CD4-positive, alpha-beta T cell treated with Interleukin-21 for 1 hour (primary cell): ENCODE measurements at places on chromosomes 6 and 20.
A peak's percentile ranks its signal among the peaks of the same experiment; 100 is the strongest.

DNA sequence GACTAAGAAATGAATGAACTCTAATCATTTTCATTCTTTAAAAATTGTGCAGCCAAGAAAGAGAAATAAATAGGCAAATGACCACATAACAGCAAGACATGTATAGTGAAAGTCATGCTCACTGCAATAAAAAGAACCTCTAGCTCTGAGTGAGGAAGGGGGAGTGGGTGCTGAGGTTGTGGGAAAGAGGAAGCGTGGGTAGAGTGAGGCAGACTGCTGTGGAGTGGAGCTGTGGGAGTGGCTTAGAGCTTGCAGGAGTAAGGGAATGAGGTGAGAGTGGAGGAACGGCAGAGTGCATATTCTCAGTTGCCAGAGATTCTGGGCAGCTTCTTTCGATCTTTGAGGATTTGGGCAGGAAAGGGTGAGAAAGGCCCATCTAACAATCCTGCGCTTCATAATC, 10.4 kb downstream of the DEFB129 start:
- DNase-seq = peak; percentile 16

DNA sequence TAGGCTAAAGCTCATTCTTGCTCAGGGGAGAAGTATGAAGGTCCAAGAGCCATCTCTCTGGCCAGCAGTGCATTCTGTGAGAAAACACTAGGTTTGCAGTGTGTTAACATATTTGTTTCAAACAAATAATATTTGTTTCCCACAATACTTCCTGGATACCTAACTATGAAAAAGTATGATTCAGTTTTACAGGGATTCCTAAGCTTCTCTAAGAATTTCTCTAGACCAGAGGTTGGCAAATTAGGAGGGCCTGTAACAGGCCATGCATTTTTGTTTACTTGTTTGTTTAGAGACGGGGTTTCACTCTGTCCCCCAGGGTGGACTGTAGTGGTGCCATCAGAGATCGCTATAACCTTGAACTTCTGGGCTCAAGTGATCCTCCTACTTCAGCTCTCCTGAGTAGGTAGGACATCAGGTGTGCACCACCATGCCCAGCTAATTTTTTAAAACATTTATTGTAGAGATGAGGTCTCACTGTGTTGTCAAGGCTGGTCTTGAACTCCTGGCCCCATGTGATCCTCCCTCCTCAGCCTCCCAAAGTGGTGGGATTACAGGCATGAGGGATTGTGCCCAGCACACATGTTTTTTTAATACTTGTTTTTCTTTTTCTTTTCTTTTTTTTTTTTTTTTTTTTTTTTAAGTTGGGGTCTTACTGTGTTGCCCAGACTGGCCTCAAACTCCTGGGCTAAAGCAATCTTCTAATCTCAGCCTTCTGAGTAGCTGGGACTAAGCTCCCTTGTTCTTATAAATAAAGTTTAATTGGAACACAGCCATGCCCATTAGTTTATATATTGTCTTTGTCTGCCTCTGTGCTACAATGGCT, 71.7 kb downstream of the ADGRG6 start:
- no peak for DNase-seq

GRCh38 chr20:10429443-10429981, 4.5 kb downstream of the MKKS start:
- no peak for DNase-seq

- DNase-seq = no peak
Observed at GRCh38 chr6:158843751-158844683, 24.8 kb upstream of the EZR start.

GRCh38 chr6:74287932-74288331, 591.9 kb downstream of the CD109 start:
- no peak for DNase-seq

- DNase-seq = no peak
Observed at GRCh38 chr6:90082847-90083246, 188.6 kb downstream of the GJA10 start.

- DNase-seq = no peak
Observed at GRCh38 chr20:41191562-41192500, 54.5 kb downstream of the PLCG1 start.

DNA sequence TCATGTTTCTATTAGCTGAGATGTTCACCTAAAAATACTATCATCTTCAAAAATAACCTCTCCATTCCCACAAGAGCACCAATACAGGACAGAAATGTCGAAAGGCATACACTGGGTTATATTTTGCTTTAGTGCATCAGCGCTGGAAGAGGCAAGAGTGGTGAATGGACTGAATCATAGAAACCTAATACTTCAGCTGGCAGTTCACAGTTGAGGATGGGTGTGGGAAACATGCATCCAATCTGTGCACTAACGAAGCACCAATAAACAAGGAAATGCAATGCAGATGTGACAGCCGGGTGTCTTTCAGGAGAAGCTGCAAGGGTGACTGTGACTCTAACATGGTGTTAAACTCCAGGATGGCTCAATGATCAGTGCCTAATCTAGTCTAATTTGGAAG, 365.8 kb downstream of the ESR1 start:
- DNase-seq = no peak

DNA sequence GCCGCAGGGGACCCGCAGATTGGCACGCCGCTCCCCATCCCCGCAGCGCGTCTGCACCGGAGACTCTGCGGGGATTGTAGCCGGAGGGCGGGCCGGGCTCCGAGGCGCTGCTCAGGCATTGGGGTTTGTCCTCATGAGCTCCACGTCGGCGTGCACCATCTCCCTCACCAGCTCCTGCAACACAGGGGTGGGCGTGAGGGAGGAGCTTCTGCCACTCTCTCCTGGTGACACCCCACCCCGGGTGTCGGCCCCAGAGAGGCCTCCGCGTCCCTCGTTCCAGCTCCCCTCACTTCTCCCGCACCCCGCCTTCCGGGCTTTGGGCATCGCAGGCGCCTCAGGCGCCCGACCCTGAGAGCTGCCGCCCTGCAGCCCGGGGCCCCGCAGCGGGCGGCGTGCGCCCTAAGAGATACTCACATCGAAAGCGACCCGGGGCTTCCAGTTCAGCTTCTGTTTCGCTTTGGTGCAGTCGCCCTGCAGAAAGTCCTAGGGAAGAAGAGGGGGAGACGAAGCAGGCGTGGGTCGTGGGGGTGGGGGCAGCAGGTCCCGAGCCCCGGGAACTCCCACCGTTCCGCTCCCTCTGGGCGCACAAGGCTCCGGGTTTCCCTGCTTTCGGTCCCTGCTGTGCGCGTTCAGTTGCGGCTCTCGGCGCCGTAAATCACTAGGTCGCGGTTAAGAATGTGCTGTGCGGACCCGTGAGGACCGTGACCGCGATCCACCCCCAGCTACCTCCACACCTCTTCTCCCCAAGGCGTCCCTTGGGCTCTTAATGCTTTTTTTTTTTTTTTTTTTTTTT, 14.5 kb downstream of the FOXC1 start:
- no peak for DNase-seq

DNA sequence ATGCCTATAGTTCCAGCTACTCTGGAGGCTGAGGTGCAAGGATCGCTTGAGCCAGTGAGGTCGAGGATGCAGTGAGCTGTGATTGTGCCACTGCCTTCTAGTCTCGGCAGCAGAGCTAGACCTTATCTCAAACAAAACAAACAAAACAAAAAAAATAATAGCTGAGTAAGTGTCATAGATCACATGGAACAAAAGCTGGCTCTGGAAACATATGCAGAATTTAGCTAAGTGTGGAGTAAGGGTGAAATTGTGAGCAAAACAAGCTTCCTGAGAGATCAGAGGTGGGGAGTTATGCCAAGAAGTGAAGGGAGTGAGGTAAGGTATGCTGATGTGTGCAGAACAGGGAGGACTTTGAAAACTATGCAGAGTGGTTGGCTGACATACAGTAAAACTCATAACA, 18.7 kb downstream of the SGK1 start:
- no peak for DNase-seq

- DNase-seq = no peak
Observed at GRCh38 chr6:140711019-140711613, 1336.7 kb upstream of the CITED2 start.

GRCh38 chr20:11219192-11219591, 545.4 kb upstream of the JAG1 start:
- DNase-seq = no peak

DNA sequence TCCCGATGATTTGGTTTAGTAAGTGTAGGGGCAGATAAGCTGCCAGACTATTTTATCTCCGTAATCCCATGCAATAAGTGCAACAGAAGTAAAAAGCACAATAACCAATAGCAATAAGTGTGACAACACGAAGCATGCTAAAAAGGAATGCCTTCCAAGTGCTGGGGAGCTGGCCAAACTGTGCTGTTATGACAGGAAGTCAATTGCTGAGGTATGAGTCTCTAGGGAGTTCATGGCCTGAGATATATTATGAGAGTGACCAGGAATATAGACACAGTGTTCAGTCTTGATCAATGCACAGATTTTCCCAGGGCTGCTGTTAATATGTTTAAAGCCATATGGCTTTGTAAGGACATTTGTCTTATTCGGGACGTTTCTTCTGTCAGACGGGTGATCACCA, 10.5 kb upstream of the ANGPT4 start:
- no peak for DNase-seq

DNA sequence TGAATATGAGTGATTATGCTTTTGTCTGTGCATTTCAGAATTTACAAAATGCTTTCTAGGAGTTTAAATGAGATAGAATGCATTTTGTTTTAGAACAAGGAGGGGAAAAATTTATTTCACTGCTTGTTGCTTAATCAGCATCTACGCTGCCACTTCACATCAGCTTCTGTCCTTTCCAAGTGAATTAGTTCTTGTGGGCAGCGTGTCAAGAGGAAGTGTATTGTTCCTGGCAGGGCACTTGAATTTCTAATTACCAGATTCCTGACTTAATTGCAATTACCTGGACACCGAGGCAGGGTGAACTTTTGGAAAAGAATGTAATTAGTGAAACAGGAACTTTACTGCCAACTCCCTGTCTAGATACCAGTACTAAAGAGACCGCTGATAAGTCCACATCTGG, 263.5 kb downstream of the TMEM242 start:
- DNase-seq = no peak

DNA sequence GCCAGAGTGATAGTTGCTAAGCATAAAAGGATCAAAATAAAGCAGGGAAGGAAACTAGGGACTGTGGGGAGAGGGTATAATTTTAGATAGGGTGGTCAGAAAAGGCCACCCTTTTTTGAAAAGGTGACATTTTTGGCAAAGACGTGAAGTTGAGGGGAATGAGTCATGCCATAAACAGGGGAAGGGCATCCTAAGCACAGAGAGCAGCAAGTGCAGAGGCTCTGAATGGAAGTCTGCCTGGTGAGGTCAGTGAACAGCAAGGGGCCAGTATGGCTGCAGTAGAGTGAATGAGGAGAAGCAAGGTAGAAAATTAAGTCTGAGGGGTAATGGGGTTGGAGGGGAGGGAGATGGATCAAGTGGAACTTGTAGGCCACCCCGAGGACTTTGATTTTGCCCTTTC, 2.4 kb downstream of the KLC4 start:
- no peak for DNase-seq

DNA sequence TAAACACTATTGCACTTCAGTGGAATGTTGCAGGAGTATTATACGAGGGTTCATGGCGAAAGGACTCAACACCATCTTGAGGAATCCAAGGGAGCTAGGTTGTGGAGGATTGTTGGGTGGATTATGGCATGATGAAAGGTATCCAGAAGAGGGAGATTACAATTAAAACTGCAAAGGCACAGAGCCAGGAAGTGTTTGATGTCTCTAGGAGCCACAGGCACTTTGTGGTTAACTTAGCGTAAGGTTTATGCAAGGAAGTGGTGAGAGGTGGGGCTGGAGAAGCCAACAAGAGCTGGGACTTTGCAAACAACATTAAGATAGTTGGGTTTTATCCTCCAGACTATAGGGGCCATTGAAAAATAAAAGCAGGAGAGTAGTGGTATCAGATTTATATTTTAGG, 86.6 kb upstream of the TPD52L1 start:
- peak; percentile 45 for DNase-seq

DNA sequence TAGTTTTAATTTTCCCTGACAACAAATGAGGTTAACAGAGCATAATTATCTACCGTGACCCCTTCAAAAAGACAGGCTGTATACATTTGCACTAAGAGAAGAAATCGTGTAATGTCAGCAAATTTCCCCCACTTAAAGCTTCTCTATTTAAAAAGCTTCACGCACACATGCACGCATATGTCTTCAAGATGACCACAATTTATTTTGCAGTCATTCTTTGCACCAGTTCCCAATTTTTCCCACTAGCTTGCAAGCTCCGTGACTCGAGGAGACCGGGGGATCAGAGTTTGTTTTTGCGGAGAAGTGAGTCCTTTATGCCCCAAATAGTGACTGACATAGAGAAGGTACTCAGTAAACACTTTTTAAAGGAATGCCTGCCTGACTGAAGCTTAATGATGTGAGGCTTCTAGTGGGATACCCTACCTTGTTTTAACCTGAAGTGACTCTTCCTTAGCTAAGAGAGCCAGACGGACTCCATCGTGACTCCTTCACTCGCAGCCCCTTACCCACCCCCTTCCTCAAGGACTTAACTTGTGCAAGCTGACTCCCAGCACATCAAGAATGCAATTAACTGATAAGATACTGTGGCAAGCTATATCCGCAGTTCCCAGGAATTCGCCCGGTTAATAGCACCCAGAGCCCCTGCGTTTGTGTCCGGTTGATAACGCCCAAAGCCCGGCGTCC, 9.3 kb upstream of the NQO2 start:
- DNase-seq = peak; percentile 34

DNA sequence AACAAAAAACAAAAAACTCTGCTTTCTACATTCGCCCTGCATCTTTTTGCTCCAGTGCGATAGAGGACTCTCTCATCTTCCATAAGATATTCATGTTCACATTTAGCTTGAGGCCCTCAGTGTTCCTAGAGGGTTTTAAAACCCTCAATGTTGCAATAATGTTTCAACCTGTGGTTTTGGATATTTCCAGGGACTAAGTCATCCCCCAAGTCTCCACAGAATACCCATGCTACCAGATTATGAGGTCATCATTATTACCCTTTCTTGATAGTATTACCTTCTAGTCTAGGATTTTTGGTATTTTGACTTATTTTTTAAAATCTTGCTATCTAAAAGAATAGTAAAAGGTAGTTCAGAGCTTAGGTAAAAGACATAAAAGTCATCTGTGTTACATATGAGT, 480.5 kb upstream of the ID4 start:
- DNase-seq = no peak

DNA sequence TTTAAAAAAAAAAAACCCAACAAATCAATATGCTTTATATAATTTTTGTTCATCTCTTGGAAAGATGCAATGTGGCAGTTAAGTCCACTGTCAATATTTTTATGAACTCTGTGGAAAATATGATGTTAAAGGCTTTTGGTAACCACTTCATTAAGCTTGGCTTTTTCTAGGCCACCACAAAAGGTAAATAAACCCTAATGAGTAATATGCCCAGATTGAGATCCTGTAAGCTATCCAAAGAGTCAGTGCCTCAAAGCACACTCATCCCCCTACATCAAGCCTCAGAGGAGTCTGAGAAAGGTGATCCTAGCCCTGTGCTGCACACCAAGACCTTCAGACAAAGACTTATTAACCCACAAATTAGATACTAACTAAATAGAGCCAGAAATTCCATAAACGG, 121.1 kb downstream of the CDC5L start:
- DNase-seq = no peak

- DNase-seq = no peak
Observed at GRCh38 chr20:62134735-62135231, 8.4 kb downstream of the PSMA7 start.

GRCh38 chr6:2558861-2559801, 191.6 kb downstream of the MYLK4 start:
- DNase-seq = no peak
